ENCODE measurements at places on chromosomes 7 and 10. TPM values are rescaled to one million over a fixed set of nuclear protein-coding genes. Genes with fewer than 3 reads are reported as not detected.

C7orf33 gene
- total RNA-seq, result not detected

HDAC9 gene
- total RNA-seq, result 39.5 TPM

PNLIPRP2 gene
- not detected for total RNA-seq

JCAD gene
- 27.5 TPM for total RNA-seq

HYAL4 gene
- total RNA-seq, result 0.49 TPM

SYCE1 gene
- total RNA-seq, result 1.00 TPM

KIF11 gene
- 35.1 TPM for total RNA-seq

SERPINE1 gene
- 1,952 TPM for total RNA-seq

BICC1 gene
- not detected for total RNA-seq

PTTG1IP2 gene
- total RNA-seq, result not detected

PON3 gene
- total RNA-seq, result not detected

HABP2 gene
- not detected for total RNA-seq

METTL27 gene
- 3.1 TPM for total RNA-seq

PRSS1 gene
- not detected for total RNA-seq

TMEM176A gene
- not detected for total RNA-seq

SUN3 gene
- not detected for total RNA-seq

C10orf67 gene
- not detected for total RNA-seq

STAG3 gene
- total RNA-seq, result 0.13 TPM

ANKIB1 gene
- total RNA-seq, result 18.7 TPM

ANKRD1 gene
- total RNA-seq, result 785 TPM

STOX1 gene
- 0.59 TPM for total RNA-seq

CYP2C19 gene
- total RNA-seq, result not detected

RNF133 gene
- 0.15 TPM for total RNA-seq

ORAI2 gene
- 65.9 TPM for total RNA-seq

HTR5A gene
- total RNA-seq, result not detected

MKI67 gene
- 44.1 TPM for total RNA-seq

CYP3A7 gene
- not detected for total RNA-seq

STRIP2 gene
- 8.2 TPM for total RNA-seq

TMEM130 gene
- total RNA-seq, result not detected

STK32C gene
- total RNA-seq, result 21.4 TPM

All from mammary microvascular endothelial cell (primary cell).